ENCODE measurements at places on chromosomes 6 and 20.
A peak's percentile ranks its signal among the peaks of the same experiment; 100 is the strongest.

DNA sequence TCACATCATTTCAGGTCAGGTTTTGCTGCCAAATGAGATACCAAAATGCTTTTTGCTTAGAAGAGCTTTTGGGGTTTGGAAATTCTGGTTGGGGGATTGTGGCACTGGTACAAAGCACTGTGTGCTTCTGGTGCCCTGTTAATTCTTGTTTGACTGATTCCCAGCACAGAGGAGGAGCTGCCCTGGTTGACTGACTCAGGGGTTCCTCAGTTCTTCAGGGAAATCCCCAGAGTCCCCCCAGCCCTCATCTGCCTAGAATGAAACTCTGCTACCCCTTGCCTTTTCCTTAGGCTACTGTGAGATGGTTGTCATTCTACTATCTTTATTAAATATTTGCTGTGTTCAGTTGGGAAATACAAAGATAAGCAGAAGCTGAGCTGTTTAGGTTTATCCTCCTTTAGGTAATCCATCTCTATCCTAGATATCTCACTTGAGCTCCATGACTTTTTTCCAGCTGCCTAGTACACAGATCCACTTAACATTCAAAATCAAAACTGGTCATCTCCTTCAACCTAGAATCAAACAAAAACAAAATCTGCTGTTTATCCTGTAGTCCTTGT lies 24.9 kb upstream of the TSPYL1 start:
- no peak for DNase-seq

DNA sequence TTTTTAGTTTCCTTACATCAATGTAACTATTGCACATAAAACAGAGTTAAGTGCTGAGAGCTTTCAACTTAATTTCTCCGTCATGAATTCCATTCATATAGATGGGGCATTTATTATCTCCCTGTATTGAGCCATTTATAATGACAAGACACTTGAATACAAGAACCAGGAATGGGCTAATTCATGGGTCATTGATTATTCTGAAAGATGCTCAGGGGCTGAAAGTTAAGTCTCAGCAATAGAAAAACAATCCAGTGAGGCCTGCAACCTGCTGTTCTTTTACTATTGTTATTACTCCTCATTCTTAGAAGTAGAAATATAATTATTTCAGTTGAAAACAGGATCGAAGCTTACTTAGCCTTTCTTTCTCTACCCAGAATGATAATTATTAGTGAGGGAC lies 307.7 kb downstream of the MMUT start:
- DNase-seq = no peak

DNA sequence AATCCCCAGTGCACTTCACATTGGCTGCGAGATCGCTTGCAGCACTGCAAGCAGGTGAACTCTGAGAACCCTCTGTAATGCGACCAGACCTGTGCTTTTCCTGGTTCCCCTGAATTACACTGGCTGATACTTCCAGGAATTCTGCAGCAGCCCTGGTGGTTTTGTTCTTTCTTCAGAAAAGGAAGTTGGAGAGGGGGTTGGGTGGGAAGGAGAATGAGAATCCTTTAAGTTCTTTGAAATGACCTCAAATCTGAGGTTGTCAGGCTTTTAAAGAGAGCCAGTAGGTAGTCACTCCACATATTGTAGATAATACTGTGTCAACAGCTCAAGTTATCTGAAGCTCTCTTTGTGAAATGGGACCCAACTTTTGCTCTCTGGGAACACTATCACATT lies 62.4 kb downstream of the GCNT2 start:
- no peak for DNase-seq

GRCh38 chr20:39568109-39568508 lies 606.0 kb downstream of the DHX35 start:
- DNase-seq = no peak

- DNase-seq = no peak
These were observed 170.1 kb downstream of the LRFN2 start for GRCh38 chr6:40417031-40417430.

- peak; percentile 26 for DNase-seq
These were observed 474 bp downstream of the RBM38 start for GRCh38 chr20:57391439-57392301.

- no peak for DNase-seq
These were observed 134.4 kb upstream of the CST7 start for GRCh38 chr20:24814556-24815195.

DNA sequence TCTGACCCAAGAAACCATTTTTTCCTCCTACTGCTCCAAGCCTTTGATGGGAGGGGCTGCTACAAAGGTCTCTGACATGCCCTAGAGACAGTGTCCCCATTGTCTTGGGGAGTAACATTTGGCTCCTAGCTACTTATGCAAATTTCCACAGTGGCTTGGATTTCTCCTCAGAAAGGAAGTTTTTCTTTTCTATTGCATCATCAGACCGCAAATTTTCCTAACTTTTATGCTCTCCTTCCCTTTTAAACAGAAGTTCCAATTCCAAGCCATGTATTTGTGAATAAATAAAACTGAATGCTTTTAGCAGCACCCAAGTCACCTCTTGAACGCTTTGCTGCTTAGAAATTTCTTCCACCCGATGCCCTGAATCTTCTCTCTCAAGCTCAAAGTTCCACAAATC lies 51.0 kb downstream of the SLC22A2 start:
- DNase-seq = no peak

- no peak for DNase-seq
These were observed 68.2 kb upstream of the AFDN start for GRCh38 chr6:167758309-167759023.

GRCh38 chr6:158653577-158654354 lies 3.9 kb downstream of the SYTL3 start:
- no peak for DNase-seq

DNA sequence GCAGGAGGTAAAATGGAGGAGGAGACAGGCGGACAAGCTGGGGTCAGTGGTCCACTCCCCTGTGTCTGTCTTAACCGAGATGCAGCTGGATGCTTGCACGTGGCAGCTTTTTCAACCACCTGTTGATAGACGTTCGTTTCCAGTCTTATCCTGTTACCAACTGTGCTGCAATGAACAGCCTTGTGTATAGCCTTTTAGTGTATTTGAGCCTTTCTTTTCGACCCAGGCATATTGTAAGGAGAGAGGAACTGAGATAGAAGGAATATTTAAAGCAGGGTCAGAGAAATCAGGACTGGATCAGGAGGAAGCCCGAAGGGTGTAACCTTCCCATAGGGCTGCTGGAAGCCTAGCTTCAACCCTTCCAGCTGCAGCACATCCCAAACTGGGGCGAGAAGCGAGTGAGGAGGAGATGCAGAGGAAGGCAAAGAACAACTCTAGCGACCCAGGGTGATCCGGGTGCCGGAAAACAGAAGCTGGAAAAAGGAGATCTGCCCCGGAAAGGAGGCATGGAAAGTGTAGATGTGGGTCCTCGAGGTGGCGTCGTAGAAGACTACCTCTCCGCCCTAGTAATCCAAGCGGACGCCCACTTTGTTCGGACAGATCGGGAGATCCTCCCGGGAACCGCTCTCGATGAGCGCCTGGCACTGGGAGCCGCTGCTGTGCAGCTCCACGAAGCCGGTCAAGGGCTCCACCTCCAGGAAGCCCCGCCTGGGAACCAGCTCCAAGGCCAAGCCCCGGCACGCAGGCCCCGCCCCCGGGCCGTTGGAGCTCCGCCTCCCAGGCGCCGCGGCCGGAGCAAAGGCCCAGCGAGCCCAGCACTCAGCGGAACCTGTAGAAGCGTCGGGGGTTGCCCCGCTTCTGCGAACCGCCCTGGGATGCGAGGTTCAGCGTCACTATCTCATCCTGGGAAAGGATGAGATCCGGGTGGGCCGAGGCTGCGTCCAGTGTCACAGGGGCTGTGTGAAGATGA lies 11.2 kb downstream of the TRIM31 start:
- peak; percentile 80 for DNase-seq

DNA sequence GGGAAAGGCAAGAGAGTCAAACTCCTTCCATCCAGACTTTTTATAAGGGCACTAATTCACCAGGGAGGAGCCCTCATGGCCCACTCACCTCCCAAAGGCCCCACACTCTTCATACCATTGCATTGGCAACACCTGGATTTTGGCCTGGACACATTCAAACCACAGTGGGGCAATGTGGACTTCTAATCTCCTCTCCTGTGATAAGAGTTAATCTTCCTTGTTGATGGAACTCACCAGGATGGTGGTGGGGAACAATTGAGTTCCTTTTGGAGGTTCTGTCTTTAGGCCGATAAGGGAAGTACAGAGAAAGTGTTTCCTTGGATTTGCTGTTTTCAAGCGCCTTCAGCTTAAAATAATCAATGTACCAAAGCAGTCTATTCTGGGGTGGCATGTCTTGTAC lies 268.7 kb downstream of the CD83 start:
- no peak for DNase-seq

DNA sequence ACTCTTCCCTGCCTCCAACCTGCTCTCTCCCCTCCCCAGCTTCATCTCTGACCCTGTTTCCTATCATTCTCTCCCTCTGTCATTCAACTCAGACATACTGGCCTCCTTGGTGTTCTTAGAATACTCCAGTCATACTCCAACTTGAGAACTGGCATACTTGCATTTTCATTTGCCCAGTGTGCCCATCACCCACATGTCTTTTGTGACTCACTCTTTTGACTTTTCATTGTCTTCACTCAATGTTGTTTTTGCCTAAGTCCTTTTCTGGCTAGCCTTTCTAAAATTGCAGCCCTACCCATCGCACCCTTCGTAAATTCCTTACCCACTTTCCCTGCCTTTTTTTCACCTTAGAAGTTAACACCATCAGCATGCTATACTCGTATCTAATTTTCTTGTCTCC lies 77.0 kb upstream of the CD2AP start:
- no peak for DNase-seq

GRCh38 chr20:35093267-35093884 lies 769 bp upstream of the TRPC4AP start:
- no peak for DNase-seq

- no peak for DNase-seq
These were observed 109.9 kb downstream of the CD2AP start for GRCh38 chr6:47587493-47587892.

- DNase-seq = no peak
These were observed 420.3 kb upstream of the NRSN1 start for GRCh38 chr6:23705697-23706096.

GRCh38 chr6:80488190-80488589 lies 381.7 kb downstream of the BCKDHB start:
- no peak for DNase-seq

GRCh38 chr20:18943542-18943941 lies 130.0 kb downstream of the SCP2D1 start:
- DNase-seq = no peak

- no peak for DNase-seq
These were observed 20.3 kb downstream of the SCAND1 start for GRCh38 chr20:35934050-35934449.

- no peak for DNase-seq
These were observed 51.9 kb downstream of the ZDHHC14 start for GRCh38 chr6:157432892-157433265.

GRCh38 chr6:123467392-123467791 lies 169.4 kb downstream of the TRDN start:
- no peak for DNase-seq

GRCh38 chr6:129507846-129508245 lies 202.1 kb downstream of the ARHGAP18 start:
- DNase-seq = no peak
